ENCODE measurements at places on chromosomes 11 and 22.

DNA sequence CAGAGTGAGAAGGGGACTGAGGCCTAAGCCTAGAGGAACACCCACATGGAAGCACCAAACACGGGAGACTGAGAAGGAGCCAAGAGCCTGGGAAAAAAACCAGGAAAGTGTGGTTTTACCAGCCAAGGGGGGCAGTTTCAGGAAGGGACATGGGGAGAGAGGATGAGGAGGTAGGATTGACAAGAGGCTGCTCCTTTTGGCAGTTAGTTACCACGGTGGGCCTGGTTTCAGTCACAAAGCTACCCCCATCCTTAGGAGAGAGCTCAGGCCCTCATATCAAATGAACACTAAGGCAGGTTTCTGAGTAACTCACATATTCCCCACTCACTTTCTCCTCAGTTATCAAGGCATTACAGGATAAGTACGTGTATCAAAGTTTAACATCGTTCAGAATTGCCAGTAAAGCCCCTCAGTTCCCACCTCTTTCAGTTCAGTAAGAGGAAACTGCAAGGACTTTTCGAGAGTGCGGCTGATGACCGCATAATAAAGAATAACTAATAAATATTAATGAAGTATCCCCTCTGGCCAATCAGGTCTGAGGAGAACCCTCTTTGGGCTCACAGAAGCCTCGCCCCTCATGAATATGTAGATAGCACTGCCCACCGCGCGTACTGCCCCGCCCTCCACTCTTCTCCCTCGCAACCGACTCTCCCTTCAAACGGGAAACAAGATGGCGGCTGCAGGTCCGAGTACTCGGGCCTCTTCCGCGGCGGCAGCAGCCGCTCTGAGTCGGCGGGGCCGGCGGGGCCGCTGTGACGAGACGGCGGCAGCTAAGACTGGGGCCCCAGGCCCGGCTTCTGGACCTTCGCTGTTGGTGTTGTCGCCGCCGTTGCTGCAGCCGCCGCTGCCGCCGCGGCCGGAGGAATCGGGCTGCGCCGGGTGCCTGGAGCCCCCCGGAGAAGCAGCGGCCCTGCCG lies at the start of gene RNF169:
Gene RNF169 (plus strand): TSS at position 639 of the 916 bp plus-strand sequence. CDS start 32 bp downstream, at position 671.
- DNase-seq: peak; percentile 88

DNA sequence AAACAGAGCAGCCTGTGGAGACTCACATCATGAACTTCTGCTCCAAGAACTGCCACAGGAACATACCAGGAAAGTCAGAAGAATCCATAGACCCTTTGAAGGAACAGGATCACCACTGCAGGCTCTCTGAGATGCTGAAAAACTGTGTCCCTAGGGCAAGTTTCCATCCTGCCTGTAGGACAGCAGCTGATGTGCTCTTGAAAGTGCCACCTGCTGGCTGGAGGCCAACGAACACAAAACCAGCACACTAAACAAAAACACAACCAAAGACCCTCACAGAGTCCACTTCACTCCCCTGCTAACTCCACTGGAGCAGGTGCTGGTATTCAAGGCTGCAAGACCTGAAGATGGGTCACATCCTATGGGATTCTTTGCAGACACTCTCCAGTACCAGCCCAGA lies 12.0 kb upstream of the NXPE1 start:
- DNase-seq: no peak

- no peak for DNase-seq
Observed at GRCh38 chr11:20042811-20043341, 117.4 kb downstream of the DBX1 start.

- DNase-seq: no peak
Observed at GRCh38 chr22:38177044-38177443, 4.6 kb downstream of the PLA2G6 start.

Measured in stimulated activated CD4-positive, alpha-beta T cell treated with anti-CD3 and anti-CD28 coated beads, Interleukin-4, amount 100 ng/mL, for 1 hour (primary cell).